ENCODE measurements at places on chromosomes 11 and 22.

GRCh38 chr11:102853956-102854355 lies 10.5 kb upstream of the MMP3 start:
- DNase-seq: no peak

DNA sequence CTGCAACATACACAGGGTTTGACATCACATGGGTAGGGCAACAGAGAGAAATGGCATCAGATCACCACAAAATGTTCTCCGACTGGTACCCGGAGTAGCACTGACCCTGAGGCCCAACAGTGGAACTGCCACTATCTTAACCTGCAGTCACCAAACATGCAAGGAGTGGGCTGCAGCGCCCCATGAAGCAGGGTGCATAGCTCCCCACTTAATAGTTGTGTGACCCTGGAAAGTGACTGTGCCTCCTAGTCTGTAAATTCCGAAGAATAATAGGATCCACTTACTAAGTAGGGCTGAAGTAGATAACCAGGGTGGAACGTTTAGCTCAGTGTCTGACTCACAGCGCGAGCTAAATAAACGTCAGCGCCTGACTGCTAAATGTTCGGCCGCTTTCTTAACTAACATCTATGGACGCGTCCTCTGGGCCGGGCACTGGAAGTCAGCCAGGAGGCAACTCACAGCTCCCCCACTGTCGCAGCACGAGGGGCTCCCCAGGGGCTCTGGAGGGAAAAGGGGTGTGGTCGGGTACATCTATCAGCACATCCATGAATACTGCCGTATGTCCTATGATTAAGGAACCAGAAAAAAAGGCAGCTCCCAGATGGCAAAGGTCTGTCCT lies 777 bp downstream of the LTO1 start:
- no peak for DNase-seq

GRCh38 chr11:59429924-59430516 lies 3.8 kb upstream of the OR5A2 start:
- DNase-seq: peak; percentile 29

- DNase-seq: no peak
These were observed 421.6 kb downstream of the TMEM135 start for GRCh38 chr11:87459351-87459750.

DNA sequence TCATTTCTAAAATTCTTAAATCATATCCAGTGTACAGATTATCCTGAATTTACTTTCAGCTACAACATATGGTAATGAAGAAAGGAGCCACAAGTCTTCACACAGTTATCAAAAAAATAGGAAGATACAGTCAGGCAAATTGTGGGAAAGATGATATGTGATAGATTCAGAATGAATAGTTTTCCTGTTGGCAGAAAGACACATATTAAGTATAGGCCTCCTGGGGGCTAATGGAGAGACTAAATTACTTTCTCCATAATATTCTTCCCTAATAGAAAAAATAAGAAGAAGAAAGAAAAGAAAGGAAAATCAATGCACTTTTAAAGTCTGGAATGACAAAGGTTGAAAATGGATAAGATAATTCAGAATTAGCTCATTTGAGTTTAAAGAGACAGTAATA lies 2073.5 kb downstream of the LRRC4C start:
- no peak for DNase-seq

GRCh38 chr22:40648386-40648785 lies 11.9 kb upstream of the MRTFA start:
- DNase-seq: no peak

GRCh38 chr11:121630041-121630440 lies 177.3 kb upstream of the SORL1-AS1 start:
- no peak for DNase-seq

DNA sequence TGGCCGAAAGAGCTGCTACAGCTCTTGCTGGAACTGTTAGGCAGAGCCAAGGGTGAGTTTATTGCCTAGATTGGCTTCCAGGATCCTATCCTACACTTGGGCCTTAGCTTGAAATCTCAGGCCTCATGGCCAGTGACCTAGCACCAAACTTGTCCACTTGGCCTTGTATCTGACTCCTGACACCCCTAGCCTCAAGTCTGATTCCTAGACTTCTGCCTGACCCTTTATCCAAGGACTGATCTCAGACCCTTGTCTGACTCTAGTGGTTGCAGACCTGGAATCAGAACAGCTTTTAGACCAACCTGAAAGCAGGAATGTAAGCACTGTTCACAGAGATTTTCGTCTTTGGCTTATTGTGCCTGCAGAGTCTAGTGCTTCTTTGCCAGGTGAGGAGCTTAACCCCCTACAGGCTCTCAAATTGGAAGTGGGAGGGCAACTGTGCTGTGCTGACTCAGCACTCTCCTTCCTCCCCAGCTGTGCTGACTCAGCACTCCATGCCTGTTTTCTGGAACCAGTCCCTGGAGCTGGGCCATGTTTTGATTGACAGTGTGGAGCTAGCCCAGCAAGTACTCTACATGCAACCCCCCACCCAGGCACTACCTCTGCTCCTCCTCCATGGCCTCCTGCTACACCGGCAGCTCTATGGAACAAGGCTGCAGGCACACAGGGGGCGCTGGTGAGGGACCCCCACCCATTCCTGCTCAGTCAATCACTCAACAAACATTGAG lies 35.1 kb downstream of the RRP8 start:
- no peak for DNase-seq

GRCh38 chr11:12200279-12200990 lies 90.0 kb downstream of the MICAL2 start:
- DNase-seq: no peak

GRCh38 chr11:125305345-125305744 lies 140.8 kb downstream of the PKNOX2 start:
- no peak for DNase-seq

- no peak for DNase-seq
These were observed 60.5 kb downstream of the CD82 start for GRCh38 chr11:44625759-44626523.

DNA sequence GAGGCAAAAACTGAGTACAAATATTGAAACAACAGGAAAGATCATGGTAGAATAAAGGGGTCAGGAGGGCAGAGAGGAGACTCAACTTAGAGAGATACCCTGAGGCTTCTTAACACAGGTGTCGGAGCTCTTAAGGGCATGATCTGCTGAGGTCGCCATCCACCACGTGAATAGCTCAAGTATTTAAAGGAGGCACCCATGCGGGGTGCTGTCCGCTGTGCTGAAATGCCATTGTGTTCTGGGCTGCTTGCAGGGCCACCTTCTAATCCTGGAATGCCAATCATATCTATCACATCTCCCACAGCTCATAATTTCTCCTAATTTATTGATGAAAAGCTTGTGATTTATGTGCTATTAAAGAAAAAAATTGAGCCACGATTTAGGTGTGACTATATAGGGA lies 90.2 kb downstream of the SEZ6L start:
- DNase-seq: no peak

DNA sequence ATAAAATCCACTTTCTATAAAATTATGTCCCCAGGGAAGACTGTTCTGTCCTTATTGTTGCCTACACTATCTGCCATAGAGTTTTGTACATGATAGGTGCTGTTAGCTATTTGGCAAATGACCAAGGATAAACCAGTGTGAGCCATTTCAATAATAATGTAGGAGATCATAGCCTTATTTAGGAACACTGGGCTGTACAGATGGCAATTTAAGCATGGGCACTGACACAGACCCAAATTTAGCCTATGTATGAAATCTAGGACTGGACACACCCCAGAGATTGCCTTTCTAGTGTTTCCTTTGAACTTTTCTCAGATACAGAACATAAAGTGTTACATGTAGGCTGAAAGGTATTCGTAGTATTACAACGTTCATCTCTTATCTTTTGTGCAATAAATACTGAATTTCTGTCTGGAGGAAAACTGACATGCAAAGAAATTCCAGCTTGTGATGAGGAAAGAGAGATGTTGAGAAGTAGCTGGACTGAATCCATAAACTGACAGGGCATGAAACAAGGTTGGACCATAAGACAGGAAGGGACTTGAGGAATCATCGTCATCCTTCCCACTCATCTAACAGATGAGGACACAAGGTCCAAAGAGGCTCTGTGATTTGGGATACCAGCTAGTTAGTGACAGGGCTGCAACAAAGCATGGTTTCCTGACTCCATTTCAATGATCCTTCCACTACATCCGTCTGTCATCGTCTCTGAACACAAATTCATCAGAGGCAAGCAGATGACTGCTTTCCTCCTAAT lies 60.3 kb downstream of the TMPRSS5 start:
- no peak for DNase-seq

- peak; percentile 73 for DNase-seq
These were observed 450 bp downstream of the ZBTB44 start for GRCh38 chr11:130314184-130314749.

DNA sequence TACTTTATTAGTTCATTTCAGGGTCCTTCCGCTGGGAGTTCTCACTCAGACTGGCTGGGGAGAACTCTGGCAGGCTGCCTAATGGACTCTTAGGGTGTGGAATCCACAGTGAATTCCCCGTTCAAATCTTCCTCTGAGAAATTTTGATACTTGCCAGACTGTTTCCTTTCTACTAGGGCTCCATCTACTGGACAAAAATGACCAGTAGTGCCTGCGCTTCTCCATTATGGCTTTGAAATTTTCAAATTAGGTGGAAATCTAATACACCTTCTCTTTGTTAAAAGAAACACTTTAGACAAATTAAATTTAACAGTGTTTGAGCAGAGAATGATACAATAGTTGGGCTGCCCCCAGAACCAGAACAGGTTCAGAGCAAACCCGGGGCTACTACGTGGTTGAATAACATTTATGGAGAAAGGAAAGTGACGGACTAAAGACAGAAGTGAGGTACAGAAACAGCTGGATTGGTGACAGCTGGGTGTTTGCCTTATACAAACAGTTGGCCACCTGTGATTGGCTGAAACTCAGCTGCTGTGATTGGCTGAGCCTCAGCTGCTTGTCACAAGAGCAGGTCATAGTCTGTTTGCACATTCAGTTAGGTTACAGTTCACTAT lies 52.9 kb upstream of the FDX1 start:
- DNase-seq: no peak

DNA sequence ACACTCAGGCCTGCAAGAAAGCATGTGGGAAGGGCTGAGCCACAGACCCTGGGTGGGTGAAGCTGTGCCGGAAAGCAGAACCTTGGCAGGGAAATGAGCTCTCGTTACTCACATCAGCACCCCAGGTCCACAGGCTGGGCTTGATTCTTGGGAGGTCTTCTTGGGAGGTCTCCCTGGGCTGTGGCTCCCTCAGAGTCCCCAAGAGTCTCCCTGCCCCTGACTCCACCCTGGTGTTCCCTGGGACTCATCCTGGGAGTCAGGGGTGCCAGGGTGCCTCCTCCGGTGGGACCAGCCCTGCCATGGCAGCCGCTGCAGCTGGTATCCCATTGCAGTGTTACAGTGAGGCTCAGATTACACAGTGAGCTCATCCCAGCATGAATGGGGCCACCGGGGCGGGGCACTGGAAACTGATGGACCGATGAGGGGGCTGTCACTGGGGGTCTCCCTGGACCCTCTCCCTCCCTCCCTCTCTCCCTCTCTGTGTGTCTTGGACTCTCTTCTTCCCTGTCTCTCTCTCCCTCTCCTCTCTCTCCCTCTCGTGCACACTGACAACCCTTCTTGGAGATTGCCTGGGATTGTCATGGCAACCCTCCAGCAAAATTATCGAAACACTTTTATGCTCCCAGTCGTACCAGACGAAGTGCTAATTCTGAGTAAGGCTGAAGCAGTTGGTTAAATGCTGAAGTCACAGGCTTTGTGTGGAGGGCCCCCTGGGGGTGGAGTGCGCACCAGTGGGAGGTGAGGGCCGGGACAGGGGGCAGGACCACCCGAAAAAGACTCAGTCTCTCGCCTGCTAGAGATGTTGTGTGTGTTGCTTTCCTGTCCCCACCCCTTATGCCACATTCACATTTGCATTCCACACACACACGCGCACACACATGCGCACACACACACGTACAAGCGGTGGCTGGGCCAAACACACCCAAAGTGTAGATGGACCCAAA lies 8.6 kb upstream of the C11orf96 start:
- DNase-seq: no peak

- peak; percentile 84 for DNase-seq
These were observed 19.3 kb downstream of the RRP7A start for GRCh38 chr22:42500161-42500835.

DNA sequence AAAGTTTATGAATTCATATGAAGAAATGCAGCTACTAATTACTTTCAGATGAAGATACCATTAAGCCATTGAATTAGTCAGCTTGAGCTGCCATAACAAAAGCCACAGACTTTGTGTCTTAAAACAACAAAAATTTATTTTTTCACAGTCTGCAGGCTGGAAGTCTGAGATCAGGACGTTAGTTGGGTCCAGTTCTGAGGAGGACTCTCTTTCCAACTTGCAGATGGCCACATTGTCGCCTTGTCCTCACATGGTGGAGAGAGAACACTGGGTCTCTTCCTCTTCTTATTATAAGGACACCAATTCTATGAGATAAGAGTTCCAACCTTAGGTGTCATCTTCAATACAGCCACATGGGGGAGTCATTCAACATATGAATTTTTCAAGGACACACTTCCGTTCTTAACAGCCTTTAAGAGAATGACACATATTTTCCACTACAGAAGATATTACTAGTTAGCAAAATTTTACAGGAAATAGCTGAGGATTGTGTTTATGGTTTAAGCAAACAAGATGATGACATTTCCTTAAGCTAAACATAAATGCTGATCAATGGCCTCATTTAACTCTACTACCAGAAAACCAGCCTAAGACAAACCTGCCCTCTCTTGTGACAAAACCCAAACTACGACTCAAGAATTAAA lies 56.0 kb downstream of the DCUN1D5 start:
- DNase-seq: peak; percentile 18

GRCh38 chr11:2382129-2382517 lies 5.0 kb downstream of the CD81 start:
- DNase-seq: no peak

DNA sequence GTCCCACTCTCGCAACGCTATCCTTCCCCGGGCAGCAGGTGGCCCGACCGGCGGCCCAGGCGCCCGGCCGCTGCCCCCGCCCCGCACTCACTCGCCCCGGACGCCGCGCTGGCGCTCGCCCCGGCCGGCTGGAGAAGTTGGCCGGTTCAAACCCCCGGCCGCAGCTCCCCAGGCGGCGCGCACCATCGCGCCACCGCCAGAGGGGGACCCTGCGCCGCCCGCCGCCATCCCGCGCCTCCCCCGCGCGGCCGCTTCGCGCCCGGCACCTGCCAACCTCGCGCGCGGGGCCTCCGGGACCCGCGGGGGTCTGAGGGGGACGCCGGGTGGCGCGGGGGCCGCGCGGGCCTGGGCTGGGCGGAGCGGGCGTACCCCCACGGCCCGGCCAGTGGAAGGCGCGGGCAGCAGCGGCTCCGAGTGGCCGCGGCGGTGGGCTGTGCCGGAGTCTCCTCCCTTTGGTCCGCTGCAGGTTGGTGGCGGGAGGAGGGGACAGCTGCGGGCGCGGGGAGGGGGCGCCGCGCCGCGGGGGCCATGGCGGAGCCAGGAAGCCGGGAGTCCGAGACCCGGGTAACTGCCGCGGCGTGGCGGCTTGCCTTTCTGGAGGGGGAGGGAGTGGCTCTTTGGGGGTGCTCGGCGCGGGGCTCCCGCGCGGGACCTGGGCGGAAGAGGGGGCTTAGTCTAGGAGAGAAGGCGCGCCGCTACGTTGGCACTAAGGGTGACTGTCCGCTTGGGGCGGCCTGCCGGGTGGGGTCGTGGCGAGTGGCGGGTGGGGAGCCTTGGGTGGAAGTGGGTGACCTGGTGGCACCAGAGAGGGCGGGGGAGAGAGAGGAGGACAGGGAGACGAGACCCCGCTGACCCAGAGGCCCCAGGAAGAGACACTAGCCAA lies at the start of the genes MPST and TST:
Gene MPST, plus strand, starts transcription at position 434 of the 883 bp plus-strand sequence. Its CDS starts 95 bp downstream, at position 529.
Gene TST, minus strand, starts transcription at position 139 of the 883 bp plus-strand sequence. CDS start 715 bp downstream, outside the sequence.
- DNase-seq: peak; percentile 14
